ENCODE measurements at places on chromosomes 2 and 18.

GRCh38 chr18:56298935-56299334, 339.5 kb downstream of the TXNL1 start:
- DNase-seq: no peak

GRCh38 chr18:37396971-37397720, 168.5 kb downstream of the CELF4 start:
- no peak for DNase-seq

GRCh38 chr2:71776227-71776626, 322.9 kb downstream of the DYSF start:
- DNase-seq: no peak

GRCh38 chr2:202002381-202002780, 31.3 kb upstream of the FZD7 start:
- DNase-seq: no peak

GRCh38 chr2:101734505-101735165, 37.1 kb downstream of the MAP4K4 start:
- no peak for DNase-seq

DNA sequence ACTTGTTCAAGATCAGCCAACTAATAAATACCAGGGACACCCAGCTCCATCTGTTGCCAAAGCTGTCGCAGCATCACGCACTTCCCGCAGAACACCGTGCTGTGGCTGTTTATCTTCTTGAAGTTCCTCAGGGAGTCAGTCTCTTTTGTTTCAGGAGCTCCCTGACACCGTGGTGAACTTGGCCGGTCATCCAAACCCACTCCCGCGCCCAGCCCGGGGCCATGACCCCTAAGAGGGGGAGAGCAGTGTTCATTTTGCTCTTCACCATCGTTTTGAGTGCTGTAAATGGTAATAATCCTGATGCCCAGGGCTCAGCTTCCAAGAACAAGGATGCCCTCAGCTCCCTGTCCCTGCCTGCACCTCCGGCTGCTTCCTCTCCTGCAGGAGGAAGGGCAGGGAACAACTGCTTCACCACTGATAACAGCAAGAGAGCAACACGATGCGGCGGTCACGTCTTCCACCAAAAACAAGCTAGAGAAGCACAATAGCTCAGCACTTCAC, 131.4 kb downstream of the SEPTIN10 start:
- DNase-seq: no peak

GRCh38 chr2:74373221-74373676, 6.9 kb downstream of the DCTN1 start:
- DNase-seq: no peak

GRCh38 chr2:195594919-195595694, 61.9 kb upstream of the SLC39A10 start:
- no peak for DNase-seq

DNA sequence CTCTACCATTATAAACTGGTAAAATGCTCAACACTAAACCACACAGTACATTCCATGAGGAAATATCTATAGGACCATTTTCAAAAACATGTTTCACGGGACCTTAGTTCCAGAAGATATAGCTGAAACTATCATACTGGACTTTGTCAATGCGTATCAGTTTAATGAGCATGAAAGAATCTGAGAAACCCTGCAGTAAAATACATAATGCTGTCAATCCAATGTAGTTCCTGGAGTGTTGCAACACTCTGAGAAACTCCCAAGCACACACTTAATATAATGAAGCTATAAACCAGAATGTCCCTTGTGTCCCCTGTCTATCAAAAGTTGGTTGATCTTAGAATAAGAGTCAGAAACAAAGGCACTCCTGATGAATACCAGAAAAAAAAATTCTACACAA, 16.2 kb downstream of the IWS1 start:
- DNase-seq: no peak

DNA sequence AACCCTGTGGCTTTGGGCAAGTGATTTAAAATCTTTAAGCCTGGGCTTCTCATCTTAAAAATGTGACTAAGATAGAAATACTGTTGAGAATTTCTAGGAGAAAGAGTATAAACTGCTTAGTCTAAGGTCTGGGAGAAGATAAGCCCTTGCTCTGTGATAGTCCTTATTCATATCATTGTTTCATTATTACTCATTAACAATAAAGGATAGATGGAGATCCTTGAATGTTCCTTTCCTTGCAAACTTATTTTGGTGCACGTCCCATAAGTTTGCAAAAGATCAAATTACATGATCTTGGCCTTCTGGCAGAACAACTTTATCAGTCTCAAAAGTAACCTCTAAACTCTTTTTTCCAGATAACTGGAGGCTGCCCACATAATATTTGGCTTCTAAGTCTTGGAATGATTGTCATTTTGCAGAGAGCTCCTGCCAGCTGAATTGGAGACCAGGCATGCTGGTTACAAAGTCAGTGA, 138.3 kb downstream of the FAM124B start:
- no peak for DNase-seq

- no peak for DNase-seq
Observed at GRCh38 chr2:108236676-108237335, 3.0 kb upstream of the SULT1C3 start.

DNA sequence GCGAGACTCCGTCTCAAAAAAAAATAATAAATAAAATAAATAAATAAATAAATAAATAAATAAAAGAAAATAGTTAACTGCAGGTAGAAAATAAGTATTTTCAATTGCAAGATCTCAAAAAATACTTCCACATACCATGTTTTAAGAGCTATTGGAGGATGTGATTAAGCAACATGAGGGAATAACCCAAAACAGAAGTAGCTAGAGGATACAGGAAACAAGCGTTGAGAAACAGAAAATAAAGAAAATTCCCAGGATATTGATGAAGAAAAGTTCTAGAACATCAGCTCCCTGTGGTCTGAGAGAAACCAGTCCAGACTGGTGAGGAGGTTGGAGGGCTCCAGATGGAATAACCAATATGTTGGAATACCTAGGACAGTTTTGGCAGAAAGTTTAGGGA, 57.3 kb upstream of the RND3 start:
- DNase-seq: no peak

GRCh38 chr2:43194121-43194869, 32.1 kb downstream of the ZFP36L2 start:
- DNase-seq: no peak

GRCh38 chr2:89851583-89851905, 1160.1 kb downstream of the RPIA start:
- DNase-seq: no peak

DNA sequence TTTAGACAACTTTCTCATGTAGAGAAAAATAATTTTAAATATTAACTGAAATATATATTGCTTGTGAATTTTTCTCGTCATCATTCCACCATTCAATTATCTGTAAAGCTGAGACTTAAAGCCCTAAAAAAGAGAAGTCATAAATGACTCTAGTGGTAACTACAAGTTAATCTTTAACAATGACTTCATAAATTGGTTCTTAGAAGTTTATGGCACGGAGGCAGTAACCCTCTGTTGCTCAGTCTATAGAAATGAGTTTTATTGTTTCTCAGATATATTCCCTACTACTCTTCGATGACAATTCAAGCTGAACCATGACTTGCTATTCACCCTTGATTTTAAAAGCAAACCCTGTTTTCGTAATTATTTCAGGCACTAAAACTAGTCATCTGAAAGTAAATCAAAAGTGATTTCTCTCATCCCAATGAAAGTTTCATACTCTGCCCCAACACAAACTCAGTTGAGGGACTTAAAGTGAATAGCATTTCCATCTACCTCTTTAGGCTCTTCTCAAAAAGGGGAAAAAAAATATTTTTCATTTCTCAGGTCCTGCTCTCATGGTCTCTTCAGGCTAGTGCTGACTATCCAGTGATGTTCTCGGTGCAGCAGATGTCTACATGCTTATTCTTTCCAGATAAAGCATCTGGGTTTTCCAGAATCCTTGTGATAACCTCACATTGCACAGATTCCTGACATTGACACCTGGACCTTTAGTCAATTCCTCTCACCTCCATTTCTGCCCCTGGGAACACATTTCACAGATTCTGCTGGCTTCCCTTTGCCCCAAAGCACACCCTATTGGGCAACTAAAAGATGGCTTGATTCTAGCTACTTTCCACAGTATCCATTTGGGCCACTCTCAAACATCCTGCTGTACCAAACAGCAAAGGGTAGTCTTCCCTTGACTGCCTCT, 207.8 kb upstream of the LRATD1 start:
- no peak for DNase-seq

DNA sequence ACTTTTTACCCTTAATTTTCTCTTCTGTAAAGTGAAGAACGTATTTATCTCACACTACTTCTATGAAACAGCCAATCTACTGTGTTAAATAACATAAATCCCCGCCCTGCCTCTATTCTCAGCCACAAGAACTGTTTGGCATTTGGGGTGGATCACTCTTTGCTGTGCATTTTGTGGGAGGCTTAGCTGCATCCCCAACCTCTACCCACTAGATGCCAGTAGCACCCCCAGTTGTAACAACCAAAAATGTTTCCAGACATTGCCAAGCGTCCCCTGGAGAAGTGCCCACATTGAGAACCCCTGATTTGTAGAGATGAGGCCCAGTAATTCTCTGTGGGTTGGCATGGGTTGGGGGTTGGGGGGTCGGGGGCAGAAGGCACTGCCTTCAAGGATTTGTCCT, 94.7 kb upstream of the BOD1L2 start:
- DNase-seq: no peak

GRCh38 chr18:34126121-34126520, 98.6 kb downstream of the NOL4 start:
- DNase-seq: no peak

DNA sequence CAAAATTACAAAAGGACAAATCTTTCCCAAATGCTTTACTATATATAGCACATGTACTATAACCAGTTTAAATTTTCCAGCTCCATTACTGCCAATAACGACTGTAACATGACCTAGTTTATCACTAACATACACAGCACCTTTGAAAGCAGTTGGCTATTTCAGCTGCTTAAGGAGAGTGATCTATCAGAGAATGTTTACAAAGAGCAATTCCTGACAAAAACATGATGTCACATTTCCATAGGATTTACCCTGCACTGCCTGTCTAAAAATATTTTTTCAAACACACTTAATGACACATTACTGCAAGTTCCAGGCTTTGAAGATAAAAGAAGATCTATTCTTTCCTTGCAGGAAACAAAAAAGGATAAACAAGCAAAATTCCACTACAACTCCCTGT, 40.6 kb downstream of the ZNF516 start:
- no peak for DNase-seq

GRCh38 chr2:157596992-157597681, 31.5 kb downstream of the ACVR1C start:
- no peak for DNase-seq

DNA sequence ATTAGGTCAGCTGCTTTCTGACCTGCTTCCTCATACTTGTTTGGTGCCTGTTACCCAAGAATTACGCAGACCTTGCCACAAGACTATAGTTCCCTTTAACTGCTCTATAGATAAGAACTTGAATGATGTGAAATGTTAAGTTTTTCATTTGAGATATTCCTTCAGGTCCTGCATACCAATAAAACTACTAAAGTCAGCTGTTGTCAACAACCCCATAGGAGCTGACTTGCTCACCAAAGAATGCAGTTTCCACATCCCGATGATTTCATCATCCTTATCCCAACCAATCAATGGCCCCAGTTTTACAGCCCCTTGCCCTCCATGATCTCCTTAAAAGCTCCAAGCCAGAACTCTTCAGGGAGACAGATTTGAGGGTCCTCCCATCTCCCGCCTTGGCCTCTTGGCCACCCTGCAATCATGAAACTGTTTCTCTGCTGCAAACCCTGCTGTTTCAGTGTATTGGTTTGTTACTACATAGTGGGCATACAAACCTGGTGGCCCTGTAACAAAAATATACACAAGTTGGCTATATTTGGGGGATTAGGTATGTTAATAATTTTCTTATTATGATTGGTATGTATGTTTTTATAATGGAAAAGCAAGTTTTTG, 396.3 kb upstream of the CHST9 start:
- no peak for DNase-seq

DNA sequence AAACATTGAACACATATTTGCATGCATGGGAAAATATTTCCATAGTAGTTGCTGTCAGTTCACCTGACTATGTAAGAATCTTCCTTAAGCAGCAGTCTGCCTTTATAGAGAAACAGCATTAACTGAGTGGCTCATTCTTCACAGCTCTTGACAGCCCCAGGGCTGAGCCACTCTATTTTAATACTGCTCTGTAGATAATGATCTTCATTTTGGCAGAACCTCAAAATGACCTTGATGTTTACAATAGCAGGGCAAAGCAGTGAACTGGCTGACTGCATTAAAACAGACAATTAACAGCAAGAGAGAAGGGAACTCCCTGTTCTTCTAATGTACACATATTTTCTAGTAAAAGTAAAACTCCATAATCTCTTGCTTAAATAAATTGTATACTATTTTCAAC, 580.6 kb upstream of the SOX11 start:
- DNase-seq: no peak

GRCh38 chr18:5419601-5420000, 124.1 kb upstream of the ZBTB14 start:
- no peak for DNase-seq

DNA sequence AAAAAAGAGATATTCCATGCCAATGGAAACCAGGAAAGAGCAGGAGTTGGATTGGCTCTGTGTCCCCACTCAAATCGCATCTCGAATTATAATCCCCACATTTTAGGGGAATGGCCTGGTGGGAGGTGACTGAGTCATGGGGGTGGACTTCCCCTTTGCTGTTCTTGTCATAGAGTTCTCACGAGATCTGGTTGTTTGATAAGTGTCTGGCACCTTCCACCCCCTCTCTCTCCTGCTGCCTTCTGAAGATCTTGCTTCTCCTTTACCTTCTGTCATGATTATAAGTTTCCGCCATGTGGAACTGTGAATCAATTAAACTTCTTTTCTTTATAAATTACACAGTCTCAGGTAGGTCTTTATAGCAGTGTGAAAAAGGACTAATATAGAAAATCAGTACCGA, 355.6 kb downstream of the NBAS start:
- no peak for DNase-seq

GRCh38 chr2:232539298-232540231, at the start of gene CHRNG:
TSS of gene CHRNG (plus strand) at chr2:232539692. CDS start at chr2:232539748, 56 bp downstream.
- DNase-seq: no peak

GRCh38 chr2:61887717-61888266, 664 bp downstream of the CCT4 start:
- no peak for DNase-seq

GRCh38 chr2:112087346-112088020, 32.4 kb downstream of the TMEM87B start:
- no peak for DNase-seq

DNA sequence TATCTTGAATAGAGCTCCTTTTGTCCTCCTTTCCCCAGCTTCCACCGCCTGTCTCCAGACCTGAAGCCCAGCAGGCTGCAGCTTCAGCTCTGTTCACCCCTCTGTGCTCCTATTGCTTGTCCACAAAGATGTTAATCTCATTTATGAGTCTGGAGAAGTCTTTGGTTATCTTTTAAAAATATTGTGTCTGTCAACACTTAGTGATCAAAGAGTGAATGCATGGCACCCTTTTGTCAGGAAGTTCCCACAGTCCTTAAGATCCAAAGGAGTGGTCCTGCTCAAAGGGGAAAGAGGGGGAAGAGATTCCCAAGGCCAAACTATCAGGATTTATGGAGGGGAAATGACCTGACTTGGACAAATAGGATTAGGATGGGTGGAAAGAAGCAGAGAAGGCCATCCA, 118.9 kb downstream of the ACAA2 start:
- DNase-seq: no peak

- DNase-seq: no peak
Observed at GRCh38 chr18:52219102-52219501, 120.9 kb upstream of the DCC start.

All from AG09319 (cell line).